Hindlimb muscle (tissue), 1 donor: ENCODE measurements at places on chromosomes 7 and 10.

GRCh38 chr10:127151541-127151940 lies 44.9 kb downstream of the INSYN2A start:
- DNase-seq = no peak

- DNase-seq = no peak
Observed at GRCh38 chr10:71995887-71996575, 31.8 kb downstream of the CHST3 start.

- DNase-seq = no peak
Observed at GRCh38 chr10:34430685-34431084, 384.4 kb downstream of the PARD3 start.

DNA sequence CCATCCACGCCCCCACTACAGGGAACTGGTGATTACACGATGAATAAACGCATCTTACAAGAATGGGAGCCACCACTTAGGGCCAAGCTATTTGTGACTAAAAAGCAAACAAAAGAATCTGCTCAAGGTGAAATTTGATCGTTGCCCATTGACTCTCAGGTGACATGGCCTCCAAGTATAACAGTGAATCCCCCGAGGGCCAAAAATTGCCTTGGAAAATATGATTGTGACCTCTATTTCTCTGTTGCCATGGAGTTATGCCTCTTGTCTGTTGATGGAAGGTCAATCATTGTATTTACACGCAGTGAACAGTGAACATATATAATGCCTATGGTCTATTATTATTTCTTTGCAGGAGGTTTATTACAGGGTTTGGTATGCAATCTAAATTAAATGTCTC lies 282.3 kb downstream of the KLF6 start:
- no peak for DNase-seq

DNA sequence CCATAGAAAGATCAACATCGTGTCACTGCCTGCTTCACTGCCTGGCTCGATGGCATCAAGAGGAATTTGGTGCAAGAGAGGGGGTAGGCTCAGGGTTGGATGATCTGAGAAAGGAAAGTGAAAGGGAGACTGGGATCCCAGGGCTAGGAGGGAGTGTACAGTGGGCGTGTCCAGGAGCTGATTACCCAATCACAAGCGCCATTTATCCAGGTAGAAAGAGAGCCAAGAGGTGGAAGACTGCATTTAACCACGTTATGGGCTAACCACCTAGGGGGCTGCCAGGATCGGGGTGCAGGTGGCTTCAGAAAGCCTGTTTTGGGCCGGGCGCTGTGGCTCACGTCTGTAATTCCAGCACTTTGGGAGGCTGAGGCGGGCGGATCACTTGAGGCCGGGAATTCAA lies 10.3 kb downstream of the PODXL start:
- no peak for DNase-seq

DNA sequence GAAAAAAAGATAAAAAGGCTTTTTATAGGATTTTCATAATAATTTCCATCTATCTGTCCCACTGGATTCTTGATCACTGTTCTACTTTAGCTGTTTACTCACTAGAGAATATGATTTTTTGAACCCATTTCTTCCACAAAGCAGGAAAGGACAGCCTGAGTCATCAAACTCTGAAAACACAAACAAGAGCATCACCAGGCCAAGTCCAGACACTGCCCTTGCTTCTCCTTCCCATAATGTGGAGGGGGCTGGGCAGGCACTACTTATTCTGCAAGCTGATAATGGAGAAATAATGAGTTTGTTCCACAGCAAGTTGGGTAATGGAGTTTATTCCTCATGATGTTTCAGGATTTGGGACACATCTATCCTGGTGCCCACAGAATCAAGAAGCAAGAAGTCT lies 13.0 kb upstream of the KCNIP2 start:
- no peak for DNase-seq
